Activated naive CD4-positive, alpha-beta T cell (primary cell): ENCODE measurements at places on chromosomes 6 and 20.

DNA sequence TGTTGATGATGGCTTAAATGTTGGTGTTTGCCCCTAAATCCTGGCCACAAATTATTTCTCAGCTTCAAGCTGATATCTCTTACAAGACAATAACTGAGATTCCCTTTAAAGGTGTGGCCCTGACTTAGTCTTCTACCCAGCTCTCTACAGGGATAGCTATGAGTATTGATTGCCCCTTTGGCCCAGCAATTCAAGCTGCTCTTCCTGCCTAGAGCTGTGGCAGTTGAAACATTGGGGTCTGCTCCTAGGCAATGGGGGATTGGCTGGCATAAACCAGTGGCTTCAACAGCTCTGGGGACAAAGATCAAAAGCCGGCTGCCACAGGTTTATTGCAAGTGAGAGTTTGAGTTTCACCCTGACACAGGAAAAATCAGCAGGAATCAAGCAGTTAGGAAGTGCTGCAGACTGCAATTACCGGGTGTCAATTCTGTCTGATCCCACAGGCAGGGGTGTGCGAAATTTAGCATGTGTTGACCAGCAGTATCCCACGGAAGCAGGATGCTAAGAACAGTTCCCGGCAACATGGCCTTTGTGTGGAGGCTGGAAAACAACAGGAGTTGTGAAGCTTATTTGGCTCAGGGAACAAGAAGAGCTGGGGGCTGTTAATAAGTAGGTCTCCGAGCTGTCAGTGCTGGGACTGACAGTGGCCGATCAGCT lies 66.2 kb upstream of the IYD start:
- no peak for DNase-seq

DNA sequence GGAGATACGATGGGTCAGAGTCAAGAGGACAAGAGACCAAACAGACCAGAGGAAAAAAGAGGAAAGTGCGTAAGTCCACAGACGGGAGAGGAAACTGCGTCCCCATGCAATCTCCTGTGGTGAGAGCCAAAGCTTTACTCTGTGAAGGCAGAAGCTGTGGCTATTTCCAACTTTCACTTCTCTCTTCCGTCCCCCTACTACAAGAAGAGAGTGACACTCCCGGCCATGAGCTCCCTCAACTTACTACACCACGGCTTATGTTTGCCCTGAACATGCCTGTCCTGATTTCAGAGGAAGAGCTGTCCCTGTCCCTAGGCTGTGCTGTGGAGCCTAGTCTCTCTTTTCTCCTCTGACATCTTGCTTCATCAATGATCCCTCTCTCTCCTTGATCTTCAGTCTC lies 11.5 kb upstream of the SSR1 start:
- no peak for DNase-seq

DNA sequence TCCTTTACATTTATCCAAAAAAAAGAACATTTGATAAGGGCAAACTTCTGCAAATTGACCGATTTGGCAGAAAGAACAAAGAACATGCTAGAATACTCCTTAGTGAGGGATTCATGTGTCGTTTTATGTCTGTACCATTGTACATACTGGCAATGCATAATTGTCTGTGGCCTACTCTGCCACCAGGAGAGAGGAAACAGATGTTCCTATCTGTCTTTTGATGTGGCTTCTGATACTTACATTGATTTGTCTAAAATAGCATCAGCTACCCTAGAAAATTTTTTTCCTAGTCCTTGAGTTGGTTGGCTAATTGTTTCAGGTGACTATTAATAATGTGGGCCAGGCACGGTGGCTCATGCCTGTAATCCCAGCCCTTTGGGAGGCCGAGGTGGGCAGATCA lies 654.1 kb downstream of the KIF16B start:
- no peak for DNase-seq

- DNase-seq = no peak
These were observed 415.5 kb upstream of the MAN1A1 start for GRCh38 chr6:119764927-119765681.

DNA sequence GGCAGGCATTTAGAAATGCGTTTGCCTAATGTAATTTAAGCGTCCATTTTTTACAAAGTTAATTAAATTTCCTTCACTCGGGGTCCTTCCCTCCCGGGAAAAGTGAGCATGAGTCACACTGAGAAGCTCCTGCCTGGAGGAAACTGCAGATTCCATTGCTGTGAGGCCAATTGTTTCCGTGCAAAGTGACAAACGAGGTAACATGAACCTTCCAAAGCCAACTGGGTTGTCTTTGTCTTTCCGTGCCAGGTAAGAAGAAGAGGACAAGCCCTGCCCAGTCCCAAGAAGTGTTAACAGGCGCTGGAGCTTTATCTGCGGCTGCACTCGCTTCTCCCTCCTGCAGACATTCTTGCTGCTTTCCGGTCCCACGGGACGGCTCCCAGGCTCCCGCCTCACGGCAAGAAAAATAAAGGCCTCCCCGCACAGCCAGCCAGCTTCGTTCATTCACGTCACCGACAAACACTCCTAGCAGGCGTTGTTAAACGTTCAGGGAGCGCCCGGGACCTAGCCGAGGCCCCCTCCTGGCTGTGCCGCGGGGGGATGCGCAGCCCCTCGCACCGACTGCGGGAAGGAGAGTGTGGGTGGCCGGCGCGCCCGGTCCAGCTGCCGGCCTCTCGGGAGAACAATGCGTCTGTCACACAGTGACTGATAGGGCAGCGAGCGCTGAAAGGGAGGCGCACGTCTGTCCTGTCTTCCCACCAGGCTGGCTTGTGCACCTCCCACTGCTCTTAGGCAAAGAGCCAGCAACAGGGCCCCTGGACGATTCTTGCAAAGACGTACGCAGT lies 61.5 kb upstream of the HDDC2 start:
- no peak for DNase-seq

DNA sequence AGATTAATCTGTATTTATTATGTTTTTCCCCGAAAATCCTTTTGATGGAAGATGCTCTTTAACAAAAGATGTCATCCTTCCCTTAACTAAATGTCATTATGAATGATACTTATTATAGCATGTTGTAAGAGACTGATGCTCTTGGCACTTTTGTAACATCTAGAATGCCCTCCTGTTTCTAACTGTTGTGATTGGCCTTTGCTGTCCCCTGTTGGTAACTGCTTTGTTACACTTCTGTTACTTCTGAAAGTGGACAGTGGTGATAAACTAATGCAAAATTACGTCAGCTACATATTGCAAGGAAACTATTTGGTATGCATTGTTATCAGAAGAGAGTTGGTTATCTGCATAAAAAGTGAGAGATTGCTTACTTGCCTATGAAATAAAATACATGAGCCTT lies 5.8 kb downstream of the TTK start:
- no peak for DNase-seq

GRCh38 chr20:40634891-40635290 lies 54.1 kb downstream of the MAFB start:
- no peak for DNase-seq

GRCh38 chr6:111220383-111221031 lies 133.2 kb downstream of the SLC16A10 start:
- DNase-seq = no peak

DNA sequence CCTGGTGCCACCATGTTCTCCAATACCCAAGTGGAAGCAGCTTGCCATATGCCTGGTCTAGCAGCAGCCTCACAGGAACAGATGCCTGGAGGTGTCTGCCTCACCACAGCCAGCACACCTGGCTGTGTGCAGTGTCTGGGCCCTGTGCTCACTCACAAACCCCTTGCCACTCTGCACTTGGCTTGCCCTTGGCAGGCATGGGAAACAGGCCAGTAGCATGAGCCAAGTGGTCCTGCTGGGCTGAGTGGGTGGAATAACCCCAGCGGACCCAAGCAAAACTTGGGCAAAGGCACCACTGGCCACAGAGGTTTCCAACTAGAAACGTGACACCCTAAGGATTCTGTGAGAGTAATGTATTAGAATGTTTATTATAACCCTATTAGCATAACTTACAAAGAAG lies 600.5 kb upstream of the GJE1 start:
- DNase-seq = no peak

- DNase-seq = no peak
These were observed 39.4 kb upstream of the RFPL4B start for GRCh38 chr6:112307707-112308106.

- no peak for DNase-seq
These were observed 667.8 kb upstream of the GJE1 start for GRCh38 chr6:141464896-141465295.

- DNase-seq = no peak
These were observed 213.5 kb upstream of the KCNG1 start for GRCh38 chr20:51236421-51236820.

DNA sequence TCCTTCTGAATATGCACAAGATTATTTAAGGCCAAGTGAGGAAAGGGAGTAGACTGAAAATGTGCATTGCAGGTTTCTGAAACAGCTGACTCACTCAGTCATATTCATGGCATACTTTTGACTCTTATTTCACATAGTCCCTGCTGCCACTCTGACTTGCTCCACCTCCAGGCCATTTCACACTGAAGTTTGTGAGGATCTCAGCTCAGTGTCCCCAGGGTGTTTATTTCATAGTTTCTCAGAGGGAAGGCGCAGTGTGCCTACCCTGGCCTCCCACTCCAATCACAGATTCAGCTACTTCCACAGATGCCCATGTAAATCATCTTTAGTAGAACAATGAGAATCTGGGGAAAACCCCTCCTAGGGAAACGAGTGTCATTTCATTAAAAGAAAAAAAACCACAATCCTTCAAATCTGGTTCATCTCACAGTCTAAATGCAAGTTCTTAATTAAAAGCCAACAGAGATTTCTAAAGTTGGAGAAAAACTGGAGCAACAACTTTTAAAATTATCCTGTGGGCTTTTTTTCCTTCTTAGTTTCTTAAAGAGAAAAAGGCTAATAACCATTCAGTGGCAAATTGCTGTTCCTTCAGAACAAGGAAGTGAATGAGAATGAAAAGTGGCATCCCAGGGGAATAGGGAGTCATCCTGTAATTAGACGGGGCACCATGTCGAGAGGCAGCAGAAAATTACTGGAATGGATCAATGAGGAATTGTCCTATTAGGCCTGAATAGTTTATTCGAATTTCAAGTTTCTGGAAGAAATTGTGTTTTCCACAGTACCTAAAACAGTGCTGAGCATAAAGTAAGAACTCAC lies 133.6 kb downstream of the TFAP2B start:
- DNase-seq = no peak

DNA sequence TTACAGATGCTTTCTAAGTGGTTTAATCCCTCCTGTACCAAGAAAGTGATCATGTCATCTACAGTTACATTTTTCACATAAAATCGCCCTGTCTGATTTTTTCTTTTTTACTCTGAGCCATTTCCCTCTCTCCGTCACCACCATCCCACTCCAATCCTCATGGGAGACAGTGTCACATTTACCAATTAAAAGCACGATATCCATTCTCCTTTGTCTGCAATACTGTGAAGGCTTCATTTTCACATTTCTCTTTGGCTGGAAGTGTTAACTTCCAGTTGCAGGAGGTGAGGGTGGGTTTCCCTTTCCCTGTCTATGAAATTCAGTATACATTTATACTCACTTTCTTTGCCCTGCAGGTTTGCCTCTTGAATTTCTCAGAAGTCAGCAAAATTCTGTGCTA lies 372.7 kb upstream of the CNR1 start:
- no peak for DNase-seq

DNA sequence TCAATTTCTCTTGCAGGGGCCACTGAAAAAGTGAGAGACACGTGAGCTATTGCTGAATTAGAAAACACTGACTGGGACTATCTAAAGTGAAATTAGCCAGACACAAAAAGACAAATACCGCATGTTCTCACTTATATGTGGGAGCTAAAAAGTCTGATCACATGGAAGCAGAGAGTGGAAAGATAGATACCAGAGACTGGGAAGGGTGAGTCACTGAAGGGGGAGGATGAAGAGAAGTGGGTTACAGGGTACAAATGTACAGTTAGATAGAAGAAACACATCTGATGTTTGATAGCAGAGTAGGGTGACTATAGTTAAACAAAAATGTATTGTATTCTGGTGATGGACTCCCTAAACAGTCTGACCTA lies 13.4 kb downstream of the CST3 start:
- DNase-seq = no peak

DNA sequence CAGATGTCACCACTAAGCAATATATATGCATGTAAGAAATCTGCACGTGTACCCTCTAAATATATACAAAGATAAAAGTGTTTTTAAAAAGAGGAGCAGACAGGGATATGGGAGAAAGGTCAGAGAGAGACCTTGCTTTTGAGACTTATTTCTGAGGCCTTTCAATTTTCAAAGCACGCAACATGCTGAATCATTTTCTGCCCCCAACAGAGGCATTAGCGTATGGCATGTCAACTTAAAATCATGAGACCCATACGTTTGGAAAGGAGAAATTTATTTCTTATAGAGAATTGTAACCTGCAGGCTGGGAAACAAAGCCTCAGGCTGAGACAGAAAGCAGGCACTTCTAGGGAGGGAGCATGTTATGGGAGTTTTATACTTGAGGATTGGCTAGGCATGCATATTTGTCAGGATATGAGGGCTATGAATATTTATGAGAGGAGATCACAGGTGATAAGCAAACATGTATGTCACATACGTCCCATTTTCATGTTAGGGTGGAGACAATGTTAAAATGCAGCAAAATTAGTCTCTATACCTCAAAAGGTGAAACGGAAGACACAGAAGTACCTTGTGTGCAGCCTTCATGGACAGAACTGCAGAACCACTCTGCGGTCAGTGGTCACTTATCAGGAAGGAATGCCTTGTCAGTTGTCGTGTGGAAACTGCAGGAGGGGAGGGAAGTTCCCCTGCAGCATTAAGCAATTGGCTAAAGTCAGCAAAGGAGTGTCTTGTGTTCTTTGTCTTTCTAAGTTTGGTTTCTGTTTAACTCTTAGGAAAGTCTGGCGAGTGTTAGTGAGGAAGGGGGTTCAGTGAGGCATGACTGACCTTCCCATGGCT lies 6.3 kb upstream of the GABRR2 start:
- DNase-seq = no peak

DNA sequence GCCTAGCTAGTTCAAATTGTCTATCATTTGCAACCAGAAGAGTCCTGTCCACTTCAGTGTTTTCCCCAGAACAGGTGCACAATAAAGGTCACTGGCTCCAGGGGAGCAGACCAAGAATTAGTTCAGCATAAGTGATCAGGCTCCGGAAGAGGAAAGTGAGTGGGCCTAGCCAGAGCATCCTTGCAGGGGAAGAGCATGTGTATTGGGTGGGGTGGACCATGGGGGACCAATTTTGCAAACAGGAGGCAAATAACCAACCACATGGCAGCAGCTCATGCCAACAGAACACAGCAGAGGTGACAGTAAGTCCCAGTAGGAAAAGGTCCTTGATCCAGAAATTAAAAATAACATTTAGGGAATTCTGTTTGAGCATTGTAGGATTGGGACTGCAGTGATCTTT lies 43.2 kb upstream of the CNR1 start:
- DNase-seq = no peak

GRCh38 chr6:34273242-34273805 lies 24.5 kb upstream of the SMIM29 start:
- DNase-seq = no peak

GRCh38 chr6:32968093-32968866 lies at the start of gene BRD2:
Gene BRD2, plus strand, starts transcription at chr6:32968594. Its CDS starts 4,305 bp downstream, at chr6:32972899.
- DNase-seq = peak; percentile 88

DNA sequence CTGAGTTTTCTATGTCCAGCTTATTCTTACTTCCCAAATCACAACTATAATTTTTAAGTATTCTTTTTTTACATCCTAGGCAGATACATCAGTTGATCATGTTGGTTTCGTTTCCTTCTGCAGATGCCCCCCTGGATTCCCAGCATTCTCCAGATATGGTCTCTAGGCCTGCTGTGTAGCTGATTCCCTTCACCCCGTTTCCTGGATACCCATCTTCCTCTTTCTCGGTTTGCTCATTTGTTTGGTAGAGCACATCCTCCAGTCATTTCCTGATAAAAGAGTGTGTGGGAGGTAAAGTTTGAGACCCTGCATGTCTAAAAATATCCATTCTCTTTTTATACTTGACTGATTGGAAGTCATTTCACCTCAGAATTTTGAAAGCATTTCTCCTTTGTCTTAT lies 66.4 kb downstream of the ANKS1A start:
- DNase-seq = no peak

GRCh38 chr6:6333501-6333900 lies 13.0 kb upstream of the F13A1 start:
- no peak for DNase-seq
